ENCODE measurements at places on chromosomes 4 and X. TPM values are rescaled to one million over a fixed set of nuclear protein-coding genes. Genes with fewer than 3 reads are reported as not detected.

DCAF4L1 gene
- polyA plus RNA-seq = not detected

PALLD gene
- 82.7 TPM for polyA plus RNA-seq

GRCh38 chr4:33058998-33059397 lies 2338.8 kb downstream of the PCDH7 start:
- no peaks in the 10 kb centered on the region for H3K27me3 ChIP-seq
- no peak for DNase-seq
- H3K36me3 ChIP-seq = no peaks in the 10 kb centered on the region

DNA sequence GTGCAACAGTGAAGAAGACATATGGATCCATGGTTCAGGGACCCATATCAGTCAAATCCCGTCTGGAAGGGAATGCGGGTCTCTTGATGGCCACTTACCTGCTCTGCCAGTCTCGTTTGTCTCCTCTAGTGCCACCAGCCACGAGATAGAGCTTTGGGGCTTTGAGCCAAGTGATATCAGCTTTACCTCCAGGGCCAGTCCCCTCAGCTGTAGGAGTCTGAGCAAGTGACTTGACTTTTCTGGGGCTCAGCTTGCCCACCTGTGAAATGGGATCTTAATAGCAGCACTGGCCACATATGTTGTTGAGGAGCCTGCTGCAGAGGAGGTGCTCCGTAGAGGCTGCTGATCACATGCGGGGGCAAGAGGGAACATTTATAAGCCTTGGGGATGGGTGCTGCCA lies 1.2 kb downstream of the SLC2A9 start:
- no peak for DNase-seq
- peaks cover 4% of the 10 kb centered on the region for H3K4me1 ChIP-seq
- H3K27me3 ChIP-seq = no peaks in the 10 kb centered on the region
- no peak overlapping the region for H3K27ac ChIP-seq
- H3K36me3 ChIP-seq = no peaks in the 10 kb centered on the region
- H3K4me3 ChIP-seq = no peak overlapping the region

DNA sequence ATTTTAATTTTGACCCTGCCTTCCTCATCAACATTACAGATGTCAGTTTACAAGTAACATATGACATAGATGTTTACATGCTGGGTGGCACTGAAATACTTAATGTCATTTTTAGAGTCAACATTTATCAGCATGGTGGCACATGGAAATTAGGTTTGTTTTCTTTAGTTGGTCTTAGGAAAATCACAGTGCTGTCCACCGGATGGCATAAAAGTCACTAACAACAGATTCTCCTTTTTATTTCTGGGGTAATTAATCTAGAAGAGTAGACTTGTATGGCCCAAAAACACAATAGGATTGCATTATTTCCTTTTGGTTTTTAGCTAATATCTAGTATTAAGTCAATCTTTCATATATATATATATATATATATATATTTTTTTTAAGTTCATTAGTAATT lies 88.6 kb upstream of the HHIP start:
- no peaks in the 10 kb centered on the region for H3K4me1 ChIP-seq
- DNase-seq = no peak
- H3K27ac ChIP-seq = no peak overlapping the region
- no peak overlapping the region for H3K4me3 ChIP-seq
- H3K27me3 ChIP-seq = no peaks in the 10 kb centered on the region

- DNase-seq = no peak
- no peaks in the 10 kb centered on the region for H3K36me3 ChIP-seq
- no peaks in the 10 kb centered on the region for H3K27me3 ChIP-seq
- H3K4me3 ChIP-seq = no peak overlapping the region
- no peaks in the 10 kb centered on the region for H3K4me1 ChIP-seq
- no peak overlapping the region for H3K27ac ChIP-seq
Observed at GRCh38 chr4:95050980-95051701, 293.4 kb downstream of the BMPR1B start.

DNA sequence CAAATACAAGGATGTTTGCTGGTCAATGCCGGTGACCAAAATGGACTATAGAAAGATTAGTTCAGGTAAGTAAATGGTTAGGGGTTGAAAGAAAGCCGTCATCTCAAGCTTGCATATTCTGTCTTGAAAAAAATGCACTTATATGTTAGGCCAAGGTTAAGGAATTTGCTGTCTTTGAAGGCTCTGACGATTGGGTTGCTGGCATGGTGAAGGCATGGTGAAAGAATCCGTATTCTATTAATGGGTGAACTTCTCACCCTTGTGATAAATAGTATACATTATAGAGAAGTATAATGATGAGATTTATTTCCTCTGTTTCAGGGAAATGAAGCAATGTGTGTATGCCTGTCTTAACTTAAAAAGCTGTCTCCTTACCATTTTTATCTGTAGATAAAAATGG lies 132.6 kb downstream of the ADGRL3 start:
- no peak overlapping the region for H3K4me3 ChIP-seq
- no peaks in the 10 kb centered on the region for H3K36me3 ChIP-seq
- H3K4me1 ChIP-seq = no peaks in the 10 kb centered on the region
- no peak for DNase-seq
- no peaks in the 10 kb centered on the region for H3K27me3 ChIP-seq
- no peak overlapping the region for H3K27ac ChIP-seq

DNA sequence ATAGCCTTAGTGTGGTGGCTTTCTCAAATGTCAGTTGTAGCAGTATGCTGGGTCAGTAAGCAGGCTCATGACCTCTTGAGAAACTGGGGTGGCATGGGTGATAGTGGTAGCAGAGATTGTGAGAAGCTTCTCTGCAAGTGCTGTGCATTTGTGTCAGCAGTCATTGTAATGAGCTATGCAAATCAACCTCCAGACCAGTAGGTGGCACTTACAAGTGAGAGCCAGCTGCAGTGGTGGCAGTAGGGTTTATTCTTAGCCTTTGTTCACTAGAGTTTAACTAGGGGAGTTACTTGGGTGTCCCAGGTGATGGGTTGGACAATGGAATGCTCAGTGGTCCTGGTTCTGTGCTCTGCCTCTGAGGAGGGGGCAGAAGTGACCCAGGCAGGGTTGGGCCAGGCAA lies 818.7 kb downstream of the PCDH7 start:
- H3K4me3 ChIP-seq = no peak overlapping the region
- no peaks in the 10 kb centered on the region for H3K4me1 ChIP-seq
- no peak for DNase-seq
- no peaks in the 10 kb centered on the region for H3K36me3 ChIP-seq

GRCh38 chr4:60911127-60911526 lies 289.0 kb upstream of the ADGRL3 start:
- H3K36me3 ChIP-seq = no peaks in the 10 kb centered on the region
- no peaks in the 10 kb centered on the region for H3K27me3 ChIP-seq
- H3K4me3 ChIP-seq = no peak overlapping the region
- H3K27ac ChIP-seq = no peak overlapping the region
- no peak for DNase-seq

MAGT1 gene
- polyA plus RNA-seq = 32.6 TPM

BTC gene
- 0.21 TPM for polyA plus RNA-seq

UBE2D3 gene
- 277 TPM for polyA plus RNA-seq

ENPP6 gene
- polyA plus RNA-seq = not detected

- H3K4me3 ChIP-seq = no peak overlapping the region
- H3K27ac ChIP-seq = no peak overlapping the region
- no peaks in the 10 kb centered on the region for H3K27me3 ChIP-seq
- H3K36me3 ChIP-seq = no peaks in the 10 kb centered on the region
Observed at GRCh38 chr4:76096076-76096475, 21.6 kb downstream of the ART3 start.

SLC35A2 gene
- polyA plus RNA-seq = 95.9 TPM

DNA sequence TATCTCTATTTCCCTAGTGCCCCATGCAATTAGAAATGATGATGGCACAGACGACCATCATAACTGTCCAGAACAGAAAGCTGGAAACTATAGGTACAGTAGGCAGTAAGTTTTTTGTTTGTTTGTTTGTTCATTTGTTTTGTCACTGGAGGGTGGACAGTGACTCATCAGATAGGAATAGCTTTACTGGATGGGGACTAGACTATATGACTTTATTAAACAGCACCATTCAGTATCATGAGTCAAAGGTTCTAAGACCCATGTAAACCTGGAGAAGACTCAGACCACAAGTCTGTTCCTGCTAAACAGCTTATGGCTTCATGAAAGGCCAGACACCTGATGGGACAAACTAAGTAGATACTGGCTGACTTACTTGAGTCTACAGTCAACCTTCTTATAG lies 38.4 kb downstream of the PLAC1 start:
- no peaks in the 10 kb centered on the region for H3K27me3 ChIP-seq
- H3K36me3 ChIP-seq = no peaks in the 10 kb centered on the region
- no peak overlapping the region for H3K4me3 ChIP-seq
- no peak for DNase-seq
- H3K27ac ChIP-seq = no peak overlapping the region

GRCh38 chrX:38850807-38851544 lies 49.7 kb downstream of the MID1IP1 start:
- DNase-seq = no peak
- no peaks in the 10 kb centered on the region for H3K27me3 ChIP-seq
- H3K4me3 ChIP-seq = no peak overlapping the region
- H3K4me1 ChIP-seq = no peaks in the 10 kb centered on the region

PCDH19 gene
- polyA plus RNA-seq = 1.8 TPM

DNA sequence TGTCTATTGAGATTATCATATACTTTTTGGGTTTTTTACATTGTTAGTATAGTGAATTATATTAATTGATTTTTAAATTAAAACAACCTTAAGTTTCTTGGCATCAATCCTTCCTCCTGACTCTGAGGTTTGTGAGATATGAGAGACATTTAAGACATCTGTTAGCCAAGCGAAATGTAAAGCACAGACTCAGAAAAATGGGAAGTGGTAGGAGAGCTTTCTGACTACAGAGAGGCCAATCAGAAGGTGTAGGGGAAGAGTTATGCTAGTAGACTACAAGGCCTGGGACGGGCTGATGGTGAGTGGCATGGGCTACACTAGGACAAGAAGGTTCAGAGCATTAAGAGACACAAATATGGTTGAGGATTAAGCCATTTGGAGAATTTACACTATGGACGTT lies 255.4 kb downstream of the PRDM5 start:
- H3K4me3 ChIP-seq = no peak overlapping the region
- no peak for DNase-seq
- H3K36me3 ChIP-seq = no peaks in the 10 kb centered on the region

GRCh38 chrX:74492720-74493201 lies 71.5 kb downstream of the SLC16A2 start:
- no peaks in the 10 kb centered on the region for H3K27me3 ChIP-seq
- H3K27ac ChIP-seq = no peak overlapping the region
- no peaks in the 10 kb centered on the region for H3K4me1 ChIP-seq
- no peak for DNase-seq
- H3K36me3 ChIP-seq = no peaks in the 10 kb centered on the region
- H3K4me3 ChIP-seq = no peak overlapping the region

- no peak for DNase-seq
- no peaks in the 10 kb centered on the region for H3K4me1 ChIP-seq
- H3K4me3 ChIP-seq = no peak overlapping the region
- no peak overlapping the region for H3K27ac ChIP-seq
- H3K36me3 ChIP-seq = no peaks in the 10 kb centered on the region
- H3K27me3 ChIP-seq = no peaks in the 10 kb centered on the region
Observed at GRCh38 chr4:103845075-103845474, 125.3 kb upstream of the TACR3 start.

CFI gene
- polyA plus RNA-seq = 108 TPM

DNA sequence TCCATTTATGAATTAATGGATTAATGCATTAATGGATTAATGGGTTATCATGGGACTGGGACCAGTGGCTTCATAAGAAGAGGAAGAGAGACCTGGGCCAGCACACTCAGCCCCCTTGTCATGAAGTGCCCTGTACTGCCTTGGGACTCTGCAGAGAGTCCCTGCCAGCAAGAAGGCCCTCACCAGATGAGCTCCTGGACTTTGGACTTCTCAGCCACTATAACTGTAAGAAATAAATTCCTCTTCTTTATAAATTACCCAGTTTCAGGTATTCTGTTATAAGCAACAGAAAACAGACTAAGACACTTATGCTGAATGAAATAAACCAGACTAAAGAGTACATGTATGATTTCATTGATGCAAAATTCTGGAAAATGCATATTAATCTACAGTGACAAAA lies 119.4 kb upstream of the MSX1 start:
- H3K36me3 ChIP-seq = no peaks in the 10 kb centered on the region
- no peak overlapping the region for H3K27ac ChIP-seq
- H3K4me3 ChIP-seq = no peak overlapping the region
- H3K4me1 ChIP-seq = peaks cover 17% of the 10 kb centered on the region

GRCh38 chrX:21800344-21800770 lies 39.1 kb upstream of the MBTPS2 start:
- no peaks in the 10 kb centered on the region for H3K36me3 ChIP-seq
- H3K4me1 ChIP-seq = peaks cover 13% of the 10 kb centered on the region
- H3K4me3 ChIP-seq = no peak overlapping the region
- DNase-seq = no peak
- no peak overlapping the region for H3K27ac ChIP-seq

- no peak overlapping the region for H3K27ac ChIP-seq
- DNase-seq = no peak
- H3K27me3 ChIP-seq = no peaks in the 10 kb centered on the region
Observed at GRCh38 chrX:151370906-151371305, 26.1 kb upstream of the VMA21 start.

DNA sequence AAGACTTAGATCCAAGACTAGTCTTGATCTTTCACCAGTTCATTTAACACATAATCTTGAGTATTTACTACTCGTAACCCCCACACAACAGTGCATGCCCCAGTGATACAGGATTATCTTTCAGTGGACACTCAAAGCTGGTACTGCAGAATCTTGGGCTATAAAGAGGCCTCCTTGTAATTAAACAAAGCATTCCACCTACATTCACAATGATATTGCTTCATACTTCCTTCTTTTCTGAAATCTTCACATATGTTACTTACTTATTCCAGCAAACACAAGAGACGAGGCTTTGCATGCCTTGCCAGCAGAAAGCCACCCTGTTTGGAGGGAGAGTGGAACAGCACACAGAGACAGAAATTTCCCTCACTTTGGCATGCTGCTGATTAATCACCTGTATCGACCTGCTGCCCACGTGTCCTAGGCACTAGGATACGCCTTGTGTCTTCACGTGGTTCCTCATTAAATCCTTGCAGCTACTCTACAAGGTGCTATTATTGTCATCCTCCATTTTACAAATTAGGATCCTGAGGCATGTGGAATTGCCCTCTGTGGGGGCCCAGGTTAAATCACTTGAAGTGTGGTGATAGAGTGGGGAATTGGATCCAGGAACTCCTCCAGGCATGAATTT lies 77.3 kb downstream of the FAM184B start:
- no peaks in the 10 kb centered on the region for H3K36me3 ChIP-seq
- no peak overlapping the region for H3K27ac ChIP-seq
- H3K4me1 ChIP-seq = no peaks in the 10 kb centered on the region
- DNase-seq = no peak

DNA sequence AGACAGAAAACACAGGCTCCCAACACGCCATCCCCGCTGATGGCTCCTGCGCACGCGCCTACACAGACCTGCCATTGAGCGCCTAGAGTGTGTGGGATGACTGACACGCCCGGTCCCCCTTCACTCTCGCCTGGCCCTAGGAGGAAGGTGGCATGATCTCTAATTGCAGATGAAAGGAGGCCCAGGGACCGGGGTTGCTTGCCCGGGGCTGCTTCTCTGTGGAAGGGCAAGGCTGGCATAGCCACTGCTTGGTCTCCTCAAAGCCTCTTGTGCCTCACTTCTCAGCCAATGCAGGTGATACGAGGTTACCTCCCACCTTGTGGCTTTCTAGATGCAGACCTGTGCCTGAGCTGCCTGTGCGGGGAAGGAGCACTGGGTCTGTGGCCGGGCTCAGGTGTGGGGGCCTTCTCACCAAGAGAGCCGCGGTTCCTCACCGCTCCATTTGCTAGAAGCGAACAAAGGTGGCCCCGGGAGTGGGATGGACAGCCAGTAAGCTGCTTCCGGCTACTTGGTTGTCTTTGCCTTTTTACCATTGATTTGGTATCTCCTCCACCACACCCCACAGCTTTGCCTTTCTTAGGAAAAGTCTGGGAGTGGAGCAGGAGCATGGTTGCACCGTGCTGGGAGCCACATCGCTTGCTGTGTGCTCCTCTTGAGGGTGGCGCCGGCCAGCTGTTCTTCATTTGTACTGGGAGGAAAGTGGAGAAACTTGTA lies 47.0 kb downstream of the TBC1D14 start:
- H3K4me1 ChIP-seq = peaks cover 35% of the 10 kb centered on the region
- no peak overlapping the region for H3K4me3 ChIP-seq
- H3K27ac ChIP-seq = peak overlapping the region; percentile 93

TSC22D3 gene
- polyA plus RNA-seq = 647 TPM
